ENCODE measurements at places on chromosomes 1 and 21.

- no peak for DNase-seq
These were observed 7.4 kb upstream of the HYI start for GRCh38 chr1:43460988-43461693.

- no peak for DNase-seq
These were observed 37.4 kb upstream of the SLC30A1 start for GRCh38 chr1:211616231-211616964.

DNA sequence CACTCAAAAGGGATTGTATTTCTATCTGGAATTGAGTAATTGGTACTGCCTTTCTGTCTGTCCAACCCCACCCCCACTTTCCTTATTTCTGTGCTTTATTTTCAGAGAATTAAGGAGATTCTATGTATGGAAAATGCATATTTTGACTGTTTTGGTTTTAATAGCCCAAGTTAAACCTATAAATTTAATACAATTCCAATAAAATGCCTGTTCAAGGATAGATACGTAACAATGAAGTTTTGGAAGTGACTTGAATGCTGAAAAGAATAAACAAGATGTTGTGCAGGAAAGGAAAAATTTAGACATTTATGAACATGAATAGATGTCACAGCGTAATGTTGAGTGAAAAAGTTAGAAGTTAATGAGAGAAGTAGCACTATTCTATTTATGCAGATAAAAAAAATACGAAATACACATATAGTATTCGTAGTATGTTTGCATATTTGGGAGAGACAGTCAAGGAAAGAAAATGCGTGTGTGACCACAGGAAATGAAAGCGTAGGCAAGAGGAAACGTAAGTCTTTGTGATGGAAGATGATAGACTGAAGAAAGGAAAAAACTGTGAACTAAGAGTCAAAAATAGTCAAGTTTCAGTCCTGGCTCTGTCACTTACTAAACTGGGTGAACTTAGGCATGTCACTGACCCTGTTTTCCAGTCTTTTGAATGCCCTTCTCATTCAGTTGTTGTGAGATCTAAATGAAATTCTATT, 62.1 kb downstream of the MEF2D start:
- no peak for DNase-seq

DNA sequence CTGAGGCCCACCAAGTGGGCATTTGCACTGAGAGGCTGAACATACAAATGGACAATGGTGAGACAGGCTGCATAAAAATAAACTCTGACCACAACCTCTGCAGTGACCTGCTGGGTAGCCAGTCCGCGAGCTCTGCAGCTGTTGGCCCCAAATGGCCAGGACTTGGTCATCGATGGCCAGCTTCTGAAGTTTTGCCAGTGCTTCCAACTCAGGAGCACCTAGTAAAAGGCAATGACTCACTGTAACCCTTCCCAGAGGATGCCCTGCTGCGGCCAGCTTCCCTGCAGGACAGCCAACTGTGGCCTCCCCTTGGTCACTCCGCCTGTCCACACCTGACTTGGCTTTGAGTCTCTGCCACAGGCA, 185.4 kb downstream of the DYRK1A start:
- DNase-seq = no peak

GRCh38 chr1:221998186-221998612, 256.3 kb upstream of the DUSP10 start:
- DNase-seq = no peak

- no peak for DNase-seq
These were observed 19.1 kb upstream of the NRDC start for GRCh38 chr1:51897699-51898031.

GRCh38 chr1:181416268-181416860, 67.0 kb upstream of the CACNA1E start:
- no peak for DNase-seq

DNA sequence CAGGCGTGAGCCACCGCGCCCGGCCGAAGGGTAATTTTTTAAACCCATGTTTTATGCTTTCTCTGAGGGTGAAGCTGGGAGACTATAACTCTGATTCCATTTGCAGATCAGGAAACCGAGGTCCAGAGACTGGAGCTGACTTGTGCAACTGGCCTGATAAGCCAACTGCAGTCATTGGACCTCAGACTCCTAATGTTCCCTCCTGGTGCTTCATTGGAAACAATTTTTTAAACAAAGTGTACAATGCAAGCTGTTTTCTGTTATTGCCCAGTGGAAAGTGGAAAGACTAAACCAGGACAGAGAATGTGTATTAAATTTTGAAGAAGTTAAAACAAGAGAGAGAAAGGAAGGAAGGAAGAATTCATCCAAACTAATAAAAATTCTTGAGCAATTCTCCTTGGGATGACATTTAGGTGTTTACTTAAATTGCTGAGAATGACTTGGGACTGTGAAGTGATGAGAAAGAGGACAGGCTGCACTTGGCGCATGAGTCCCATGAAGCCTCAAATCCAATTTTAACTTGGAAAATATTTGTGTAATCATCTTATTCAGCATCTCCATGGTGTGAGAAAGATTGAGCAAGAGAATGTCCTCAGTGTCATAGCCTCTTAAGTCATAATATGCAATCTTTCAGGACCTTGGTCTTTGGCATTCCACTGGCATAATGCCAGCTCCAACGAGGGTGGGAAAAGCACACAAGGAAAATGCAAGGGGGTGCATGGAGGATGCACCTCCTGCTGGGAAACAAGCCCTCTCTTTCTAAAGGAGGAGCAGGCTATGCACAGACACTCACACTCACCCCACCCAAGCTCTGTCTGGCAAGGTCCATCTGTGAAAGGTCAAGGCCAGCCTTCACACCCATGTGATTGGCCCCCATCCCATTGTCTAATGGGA, 342.0 kb downstream of the SIPA1L2 start:
- DNase-seq = no peak

- DNase-seq = no peak
These were observed 58.6 kb upstream of the NBPF3 start for GRCh38 chr1:21381354-21381753.

All from activated CD4-positive, alpha-beta T cell treated with anti-CD3 and anti-CD28 coated beads for 24 hours (primary cell).